Left lung (tissue), 14 donors: ENCODE measurements at places on chromosomes 11 and 22. TPM values are rescaled to one million over a fixed set of nuclear protein-coding genes. Genes with fewer than 3 reads are reported as not detected.

DNA sequence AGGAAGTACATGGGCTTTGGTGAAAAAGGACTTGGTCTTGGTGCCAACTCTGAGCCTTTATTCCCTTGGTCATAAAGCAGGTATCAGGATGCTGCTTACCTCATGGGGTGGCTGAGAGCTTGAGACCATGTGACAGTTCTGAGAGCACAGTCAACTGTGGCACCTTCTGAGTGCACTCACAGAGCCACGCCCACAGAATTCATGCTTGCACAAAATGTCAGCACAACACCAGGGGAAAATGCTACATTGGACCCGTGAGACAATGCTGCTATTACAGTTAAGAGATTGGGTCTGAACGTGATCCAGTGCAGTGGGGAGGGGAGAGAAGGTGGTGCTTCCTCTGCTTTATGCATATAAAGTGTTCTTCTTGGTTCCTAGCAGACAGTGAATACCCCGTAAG, 79.5 kb upstream of the SPON1 start:
- peak; percentile 58 for DNase-seq

ASPHD2 gene
- 0.64 TPM for polyA plus RNA-seq

DNA sequence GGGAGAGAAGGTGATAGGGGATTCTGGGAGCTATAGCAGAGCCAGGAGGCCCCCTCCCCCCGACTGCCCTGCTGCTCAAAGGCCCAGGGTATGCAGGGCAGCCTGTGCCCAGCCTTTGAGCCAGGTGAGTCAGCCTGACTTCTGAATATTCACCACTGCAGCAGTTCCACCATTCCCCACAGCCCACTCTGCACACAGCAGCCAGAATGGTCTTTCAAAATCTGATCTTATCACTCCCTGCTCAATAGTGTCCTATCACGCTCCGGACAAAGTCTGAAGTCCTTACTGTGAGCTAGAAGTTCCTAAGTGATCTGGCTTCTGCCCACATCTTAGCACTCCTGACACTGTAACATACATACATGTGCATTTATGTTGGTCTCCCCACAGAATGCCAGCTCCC, 111.7 kb downstream of the BUD13 start:
- no peak for DNase-seq

PYGM gene
- 3.1 TPM for polyA plus RNA-seq

BCO2 gene
- polyA plus RNA-seq: 11.8 TPM

SCGB1C1 gene
- not detected for polyA plus RNA-seq

GRCh38 chr11:75667255-75667830, 1.5 kb downstream of the MAP6 start:
- DNase-seq: peak; percentile 21

UFD1 gene
- polyA plus RNA-seq: 61.2 TPM

- no peak for DNase-seq
These were observed 16.0 kb downstream of the ZNRF3 start for GRCh38 chr22:28899199-28899853.
